ENCODE measurements at places on chromosomes 5 and 9.

DNA sequence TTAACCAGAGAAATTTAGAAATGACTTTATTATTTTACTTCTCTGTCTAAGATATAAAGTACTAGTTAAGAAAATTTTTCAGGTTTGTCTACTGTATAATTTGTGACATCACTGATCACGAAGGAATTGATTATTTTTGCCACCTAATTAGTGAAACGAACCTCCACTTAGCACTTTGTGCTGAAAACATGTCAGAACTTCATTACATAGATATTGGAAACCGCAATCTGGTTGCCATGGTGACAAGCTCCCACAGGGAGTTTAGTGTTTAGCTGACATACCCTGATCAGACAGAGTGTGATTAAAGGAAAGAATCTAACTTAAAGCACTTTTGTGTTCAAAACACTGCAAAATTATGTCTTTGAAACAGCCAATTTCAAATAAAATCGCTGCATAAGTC, 668.4 kb upstream of the CCNG1 start:
- DNase-seq: peak; percentile 32

GRCh38 chr5:40853632-40854192, 12.5 kb downstream of the CARD6 start:
- no peak for DNase-seq

DNA sequence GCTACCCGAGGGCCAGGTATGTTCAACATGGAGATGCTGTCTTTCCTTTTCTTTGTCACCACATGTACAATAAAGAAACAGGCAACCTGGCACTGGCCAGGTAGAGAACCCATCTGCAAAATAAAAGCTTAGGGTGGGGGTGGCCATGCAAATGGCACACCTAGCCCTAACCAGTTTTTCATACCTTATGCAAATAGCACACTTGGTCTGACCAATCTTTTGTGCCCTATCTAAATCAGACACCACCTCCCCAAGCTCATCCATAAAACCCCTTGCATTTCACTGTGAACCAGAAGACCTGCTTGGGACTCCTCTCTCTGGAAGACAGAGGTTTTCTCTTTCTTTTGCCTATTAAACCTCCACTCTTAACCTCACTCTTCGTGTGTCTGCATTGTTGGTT, 33.9 kb downstream of the JAKMIP2 start:
- no peak for DNase-seq

- DNase-seq: no peak
These were observed 103.7 kb downstream of the RFK start for GRCh38 chr9:76290555-76290954.

GRCh38 chr5:36720688-36721087, 114.3 kb downstream of the SLC1A3 start:
- no peak for DNase-seq
